ENCODE measurements at places on chromosomes 12 and 14.

DNA sequence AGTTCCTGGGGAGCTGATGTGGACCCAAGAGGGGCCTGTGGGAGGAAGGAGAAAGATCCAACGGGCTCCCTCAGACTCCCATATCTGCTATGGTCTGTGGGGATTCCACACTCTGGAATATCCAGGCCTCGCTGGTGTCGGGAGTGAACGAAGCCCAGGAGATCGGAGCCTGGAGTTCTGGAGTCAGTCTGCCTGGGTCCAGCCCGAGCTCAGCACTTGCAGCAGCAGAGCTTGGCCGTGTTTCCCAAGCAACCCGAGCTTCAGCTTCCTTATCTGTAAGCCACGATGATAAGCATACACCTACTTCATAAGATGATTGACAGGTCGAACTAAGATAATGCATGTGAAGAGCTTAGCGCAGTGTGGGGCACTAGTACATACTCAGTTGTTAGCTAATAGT is 10.1 kb downstream of the LTBP2 start:
- DNase-seq: no peak

DNA sequence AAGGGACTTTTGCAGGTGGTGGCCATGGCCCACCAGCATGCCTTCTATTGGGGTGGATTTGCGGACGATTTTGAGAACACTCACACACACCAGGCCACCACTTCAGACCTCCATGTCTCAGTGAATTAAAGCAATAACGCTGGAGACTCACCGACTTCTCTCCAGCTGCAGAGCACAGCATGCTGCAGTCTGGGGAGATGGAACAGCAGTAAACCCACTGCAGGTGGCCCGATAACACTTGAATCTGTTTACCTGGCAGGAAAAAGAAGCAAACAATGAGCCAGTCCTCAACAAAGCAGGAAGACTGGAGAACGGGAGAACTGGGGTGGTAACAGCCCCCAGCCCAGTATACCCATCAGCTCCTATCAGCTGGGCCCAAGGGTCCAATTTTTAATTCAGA is 21.6 kb downstream of the RFC5 start:
- DNase-seq: no peak

DNA sequence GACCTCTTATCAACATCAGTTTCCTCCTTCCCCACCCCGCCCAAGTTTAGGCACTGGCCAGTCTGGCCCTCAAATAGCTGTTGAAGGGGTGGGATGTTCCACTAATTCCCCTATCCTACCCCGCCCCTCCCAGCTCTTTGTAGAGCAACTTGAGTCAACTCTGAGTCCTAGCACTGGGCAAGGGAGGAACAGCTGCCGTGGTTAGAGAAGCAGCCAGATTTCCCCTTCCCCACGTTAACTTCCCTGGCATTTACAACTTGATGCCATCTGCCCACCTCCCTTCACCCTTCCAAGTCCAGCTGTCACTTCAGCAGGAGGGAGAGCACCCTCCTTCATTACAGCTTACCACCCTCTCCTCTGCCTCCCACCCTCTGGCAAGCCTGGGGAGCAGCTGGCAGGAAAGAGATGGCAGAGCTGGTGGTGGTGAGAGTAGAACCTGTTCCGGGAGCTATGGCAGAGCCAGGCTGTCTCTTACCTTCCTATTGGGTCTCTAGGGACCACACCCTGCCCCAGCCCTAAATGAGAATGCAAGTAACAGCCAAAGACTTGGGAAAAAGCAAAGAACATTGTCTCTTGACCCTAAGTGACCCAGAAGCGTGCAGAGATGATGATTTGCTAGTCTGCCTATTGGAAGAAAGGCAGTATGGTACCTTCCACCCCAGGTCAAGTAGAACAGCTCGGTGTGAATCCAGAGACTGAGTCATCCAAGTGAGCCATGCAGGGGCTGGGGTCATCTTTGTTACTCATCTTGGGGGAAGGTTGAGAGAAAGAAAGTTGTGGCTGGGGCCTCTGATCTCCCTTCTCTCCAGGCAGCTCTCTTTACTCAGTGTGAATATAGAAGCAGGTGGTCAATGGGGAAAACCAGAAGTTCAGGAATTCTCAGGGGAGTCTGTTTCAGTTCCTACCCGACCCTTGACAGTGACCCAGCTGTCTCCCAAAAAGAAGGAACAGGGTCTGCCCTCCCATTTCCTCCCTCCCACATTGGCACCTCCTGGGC is 1.5 kb downstream of the BLOC1S1 start:
- DNase-seq: no peak

DNA sequence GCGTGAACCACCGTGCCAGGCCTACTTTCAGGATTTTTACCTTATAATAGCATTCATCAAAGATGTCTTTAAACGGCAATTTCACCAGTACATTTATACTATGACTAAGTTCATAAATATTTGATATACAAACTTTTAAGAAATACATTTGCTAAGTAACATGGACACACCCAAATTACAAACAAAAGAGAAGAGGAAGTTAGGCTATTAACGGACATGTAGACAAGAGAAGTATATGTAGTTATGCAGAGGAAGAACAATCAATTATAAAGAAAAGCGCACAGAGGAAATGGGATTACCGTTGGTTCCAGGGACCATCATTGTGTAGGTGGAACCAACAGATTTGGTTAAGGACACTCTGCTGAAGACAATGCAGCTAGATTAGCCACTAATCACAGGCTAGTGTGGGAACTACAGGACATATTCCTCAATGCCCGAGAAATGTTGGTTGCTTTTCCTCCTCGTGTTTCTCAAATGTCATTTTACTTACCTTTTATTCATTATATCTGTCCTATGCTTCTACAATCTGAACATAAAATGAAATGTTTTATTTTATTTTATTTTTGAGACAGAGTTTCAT is 24.0 kb upstream of the PKP2 start:
- no peak for DNase-seq

- DNase-seq: no peak
These were observed 11.7 kb upstream of the OSBPL8 start for GRCh38 chr12:76571256-76571655.

- DNase-seq: no peak
These were observed 3.9 kb downstream of the CD63 start for GRCh38 chr12:55724940-55725309.

- no peak for DNase-seq
These were observed 54.4 kb upstream of the KRR1 start for GRCh38 chr12:75565795-75566194.

DNA sequence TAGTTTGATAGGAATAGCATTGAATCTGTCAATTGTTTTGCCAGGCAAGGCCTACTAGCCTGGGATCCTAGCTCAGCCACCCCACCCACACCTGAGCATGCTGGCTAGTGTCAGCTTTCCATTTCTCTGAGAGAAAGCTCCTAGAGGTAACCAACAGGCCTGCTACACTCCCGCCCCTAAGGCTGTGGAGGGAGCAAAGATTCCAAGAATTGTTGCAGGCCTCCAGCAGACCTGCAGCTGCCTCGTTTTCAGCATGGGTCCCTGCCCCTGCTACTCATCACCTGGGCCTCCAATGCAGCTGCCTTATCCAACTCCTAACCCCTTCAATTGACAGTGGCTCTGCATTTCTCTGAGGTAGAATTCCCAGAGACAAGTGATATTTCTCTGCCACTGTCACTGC is 852.4 kb upstream of the MDGA2 start:
- no peak for DNase-seq

GRCh38 chr14:95260537-95261361 is 59.0 kb downstream of the CLMN start:
- no peak for DNase-seq
